ENCODE measurements at places on chromosomes 5 and 9.

DNA sequence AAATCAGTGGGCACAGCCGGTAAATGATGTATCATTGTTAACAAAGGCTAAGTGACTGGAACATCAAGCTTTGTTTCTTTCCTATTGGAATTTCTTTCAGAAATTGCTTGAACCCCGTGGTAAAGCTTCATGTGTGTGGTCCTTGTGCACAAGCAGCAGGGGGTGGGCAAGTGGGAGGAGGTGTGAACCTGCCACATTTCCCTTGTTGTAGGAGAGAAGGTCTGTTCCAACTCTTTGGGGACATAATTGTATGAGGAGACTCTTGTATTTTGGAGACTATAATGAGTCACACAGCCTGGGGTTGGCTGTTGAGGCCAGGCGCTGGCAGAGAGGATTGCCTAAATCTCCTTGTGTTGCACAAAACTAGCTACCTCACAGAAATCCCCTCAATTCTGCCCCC is 620.5 kb downstream of the IRX1 start:
- no peak for DNase-seq

DNA sequence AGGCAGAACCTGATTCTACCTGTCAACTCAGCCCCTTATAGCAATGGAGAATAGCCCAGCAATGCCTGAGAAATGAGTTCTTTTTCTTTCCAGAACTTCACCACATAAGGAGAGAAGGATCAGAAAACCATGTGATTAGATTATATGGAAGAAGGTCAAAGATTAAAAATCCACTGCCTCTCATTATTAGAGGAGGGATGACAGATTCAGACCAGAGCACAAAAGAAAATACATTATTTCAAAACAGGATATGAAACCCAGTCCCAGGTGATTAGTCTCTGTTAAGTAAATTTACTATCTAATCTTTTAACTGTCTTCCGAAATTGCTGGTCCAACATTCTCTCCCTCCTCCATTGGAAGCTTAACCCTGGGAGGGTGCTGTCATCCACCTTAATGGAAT is 322.4 kb downstream of the SLIT3 start:
- no peak for DNase-seq

- peak; percentile 68 for DNase-seq
Observed at GRCh38 chr9:5910413-5911057, 19.8 kb downstream of the MLANA start.

- no peak for DNase-seq
Observed at GRCh38 chr9:20925256-20926045, 106.0 kb downstream of the HACD4 start.

DNA sequence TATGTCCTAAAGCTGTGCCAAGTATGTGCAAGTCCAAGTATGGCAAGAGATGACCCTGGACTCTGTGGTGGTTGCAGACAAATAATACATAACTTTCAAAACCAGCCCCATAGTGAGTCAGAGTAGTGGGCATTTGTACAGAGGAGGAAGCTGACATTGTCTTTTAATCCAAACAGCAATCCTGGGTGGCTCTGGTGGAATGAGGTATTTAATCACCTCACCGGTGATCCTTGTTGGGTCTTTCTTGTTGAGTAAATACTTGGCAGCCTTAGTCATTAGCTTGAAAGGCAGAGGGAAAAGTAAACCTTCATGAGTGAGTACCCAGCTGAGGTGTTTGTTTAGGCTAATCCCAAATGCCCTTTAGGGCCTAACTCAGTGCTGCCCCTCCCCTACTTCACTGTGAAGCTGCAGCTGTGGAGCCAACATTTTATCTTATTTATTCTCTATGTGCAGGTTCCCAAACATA is 148.7 kb upstream of the SLC12A2 start:
- DNase-seq = no peak

DNA sequence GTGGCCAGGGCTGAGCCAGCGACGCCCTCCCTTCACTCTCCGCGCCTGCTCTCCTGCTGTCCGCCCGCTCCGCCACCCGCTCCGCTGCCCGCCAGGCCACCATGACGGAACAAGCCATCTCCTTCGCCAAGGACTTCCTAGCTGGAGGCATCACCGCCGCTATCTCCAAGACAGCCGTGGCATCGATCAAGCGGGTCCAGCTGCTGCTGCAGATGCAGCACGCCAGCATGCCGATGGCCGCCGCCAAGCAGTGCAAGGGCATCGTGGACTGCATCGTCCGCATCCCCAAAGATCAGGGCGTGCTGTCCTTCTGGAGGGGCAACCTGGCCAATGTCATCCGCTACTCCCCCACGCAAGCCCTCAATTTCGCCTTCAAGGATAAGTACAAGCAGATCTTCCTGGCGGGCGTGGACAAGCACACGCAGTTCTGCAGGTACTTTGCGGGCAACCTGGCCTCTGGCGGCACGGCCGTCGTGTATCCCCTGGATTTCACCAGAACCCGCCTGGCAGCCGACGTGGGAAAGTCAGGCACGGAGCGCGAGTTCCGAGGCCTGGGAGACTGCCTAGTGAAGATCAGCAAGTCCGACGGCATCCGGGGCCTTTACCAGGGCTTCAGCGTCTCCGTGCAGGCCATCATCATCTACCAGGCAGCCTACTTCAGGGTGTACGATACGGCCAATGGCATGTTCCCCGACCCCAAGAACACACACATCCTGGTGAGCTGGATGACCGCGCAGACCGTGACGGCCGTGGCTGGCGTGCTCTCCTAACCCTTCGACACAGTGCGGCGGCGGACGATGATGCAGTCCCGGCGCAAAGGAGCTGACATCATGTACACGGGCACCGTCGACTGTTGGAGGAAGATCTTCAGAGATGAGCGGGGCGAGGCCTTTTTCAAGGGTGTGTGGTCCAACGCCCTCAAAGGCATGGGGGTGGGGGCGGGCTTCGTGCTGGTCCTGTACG is 1130.4 kb upstream of the ACO1 start:
- DNase-seq = no peak

DNA sequence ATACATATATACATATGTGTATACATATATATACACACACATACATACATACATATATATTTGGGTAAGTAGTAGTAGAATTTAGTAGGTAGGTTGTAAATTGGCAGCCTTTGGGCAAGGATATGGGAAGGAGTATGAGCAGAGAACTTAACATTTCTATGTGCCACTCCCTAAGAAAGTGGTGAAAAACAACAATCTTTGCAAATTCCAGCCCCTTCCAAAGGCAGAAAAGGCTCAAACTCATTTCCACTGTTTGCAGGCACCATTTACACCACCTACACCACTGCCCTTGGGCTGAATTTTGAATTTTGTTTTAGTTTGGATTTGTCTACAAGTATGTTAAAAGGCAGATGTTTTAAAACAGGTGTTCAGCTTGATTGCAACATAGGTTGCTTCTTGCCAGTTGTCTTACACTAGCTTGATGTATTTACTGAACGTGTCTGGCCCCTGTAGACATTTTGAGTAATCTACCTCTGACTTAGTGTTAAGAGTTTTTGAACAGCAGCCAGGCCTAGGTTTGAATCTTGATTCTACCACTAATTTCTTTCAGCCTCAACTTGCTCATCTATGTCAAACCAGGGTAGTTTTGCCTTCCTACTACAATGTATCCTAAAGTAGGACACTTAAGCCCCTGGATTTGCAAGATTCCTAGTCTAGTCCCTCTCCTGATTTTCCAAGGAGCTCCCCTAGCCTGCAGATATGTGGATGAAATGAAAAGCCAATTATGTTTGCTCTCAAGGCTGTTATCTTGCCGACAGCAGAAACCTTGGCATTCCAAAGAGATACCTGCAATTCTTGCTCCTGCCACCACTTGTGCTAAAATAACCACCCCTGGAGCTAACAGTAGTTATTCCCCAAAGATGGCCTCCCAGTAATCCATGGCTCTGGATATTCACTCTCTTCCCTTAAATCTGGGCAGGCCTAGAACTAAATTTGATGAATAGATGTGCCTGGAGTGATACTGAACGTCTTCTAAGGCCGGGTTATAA is 156.2 kb upstream of the SLC44A1 start:
- no peak for DNase-seq

DNA sequence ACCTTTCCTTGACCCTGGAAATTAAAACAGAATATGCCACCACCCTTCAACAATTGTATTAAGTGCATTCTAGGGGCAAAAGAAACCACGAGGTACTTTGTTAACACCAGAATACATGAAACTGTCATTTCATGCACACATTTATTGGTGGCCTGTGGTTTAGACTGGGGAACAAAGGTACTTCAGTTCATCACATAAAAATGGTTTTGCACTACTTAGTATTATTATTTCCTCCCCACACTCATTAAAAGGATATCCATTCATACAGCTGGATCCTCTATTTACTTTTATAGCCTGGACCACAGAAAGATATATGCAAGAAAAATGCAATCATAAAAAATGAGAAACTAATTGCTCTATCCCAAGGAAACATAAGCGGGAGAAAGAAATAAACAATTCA is 230.9 kb downstream of the EFNA5 start:
- no peak for DNase-seq

GRCh38 chr9:120860083-120860482 is 16.9 kb downstream of the PHF19 start:
- DNase-seq = no peak

DNA sequence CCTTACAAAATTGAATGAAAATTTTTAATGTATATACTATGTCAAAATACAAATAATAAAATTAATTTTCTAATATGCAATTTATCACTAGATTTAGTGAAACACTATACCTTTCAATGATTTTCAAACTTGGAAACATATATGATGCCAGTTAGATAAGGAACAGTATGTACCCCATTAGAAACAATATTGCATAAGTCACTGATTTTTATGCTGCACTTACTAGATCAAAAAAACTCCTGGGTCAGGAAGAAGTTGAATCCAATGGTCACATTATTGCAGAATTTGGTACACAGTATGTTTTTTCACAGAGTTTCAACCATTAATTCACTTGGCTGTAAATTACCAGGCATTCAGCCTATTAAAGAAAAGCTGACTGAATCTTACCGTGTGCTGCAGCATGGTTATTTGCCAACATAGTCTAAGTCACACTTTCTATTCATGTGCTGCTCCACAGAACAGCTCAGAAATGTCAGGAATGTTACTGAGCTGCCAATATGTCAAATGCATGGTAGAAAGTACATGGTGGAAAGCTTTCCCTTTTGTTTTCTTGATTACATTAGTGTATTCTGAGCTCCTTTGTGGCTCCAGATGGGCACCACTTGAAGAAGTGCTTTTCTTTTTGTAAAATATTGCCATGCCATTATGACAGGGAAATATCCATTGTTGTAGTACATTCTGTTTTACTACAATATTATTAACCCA is 9.9 kb upstream of the PRR16 start:
- peak; percentile 45 for DNase-seq

DNA sequence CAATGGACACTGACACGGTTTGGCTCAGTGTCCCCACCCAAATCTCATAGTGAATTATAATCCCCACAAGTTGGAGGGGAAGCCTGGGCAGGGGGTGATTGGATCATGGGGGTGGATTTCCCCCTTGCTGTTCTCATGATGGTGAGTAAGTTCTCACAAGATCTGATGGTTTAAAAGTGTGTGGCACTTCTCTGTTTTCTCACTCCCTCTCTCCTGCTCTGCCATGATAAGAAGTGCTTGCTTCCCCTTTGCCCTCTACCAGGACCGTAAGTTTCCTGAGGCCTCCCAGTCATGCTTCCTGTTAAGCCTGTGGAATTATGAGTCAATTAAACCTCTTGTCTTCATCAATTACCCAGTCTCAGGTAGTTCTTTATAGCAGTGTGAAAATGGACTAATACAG is 115.8 kb upstream of the KIF2A start:
- DNase-seq = no peak

- DNase-seq = no peak
Observed at GRCh38 chr9:114025196-114025753, 52.8 kb downstream of the AMBP start.

DNA sequence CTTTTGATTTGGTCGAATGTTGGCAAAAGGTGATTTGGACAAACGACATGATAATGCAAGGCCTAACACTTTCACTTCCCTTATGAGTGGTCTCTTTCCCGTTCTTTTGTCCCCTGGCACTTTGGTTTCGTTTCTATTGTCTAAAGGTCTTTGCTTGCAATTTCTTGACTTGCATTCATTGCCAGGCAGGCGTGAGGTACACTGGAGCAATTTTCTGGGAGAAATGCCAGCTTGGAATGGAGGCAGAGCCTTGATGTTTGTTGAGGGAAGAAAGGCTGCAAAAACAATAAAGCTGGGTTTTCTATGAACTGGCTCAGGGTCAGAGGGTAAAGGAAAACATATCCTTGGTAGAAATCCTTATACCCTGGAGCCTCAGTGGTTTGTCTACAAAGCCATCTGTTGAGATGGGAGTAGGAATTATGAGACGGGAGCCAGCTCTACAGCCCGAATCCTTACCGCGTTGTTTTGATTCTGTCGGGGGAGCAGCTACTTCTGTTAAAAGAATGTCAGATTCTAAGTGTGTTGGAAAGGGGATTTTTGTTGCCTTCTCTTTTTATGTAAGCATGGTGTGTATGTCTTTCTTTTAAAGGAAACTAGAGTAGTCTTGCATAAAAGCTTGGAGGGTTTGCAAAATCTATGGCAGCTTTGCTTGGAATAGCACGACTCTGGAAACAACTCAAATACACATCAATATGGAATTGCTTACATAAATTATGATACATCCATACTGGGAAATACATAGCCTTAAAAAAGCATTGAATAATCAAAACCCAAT is 158.9 kb downstream of the RMI1 start:
- no peak for DNase-seq

DNA sequence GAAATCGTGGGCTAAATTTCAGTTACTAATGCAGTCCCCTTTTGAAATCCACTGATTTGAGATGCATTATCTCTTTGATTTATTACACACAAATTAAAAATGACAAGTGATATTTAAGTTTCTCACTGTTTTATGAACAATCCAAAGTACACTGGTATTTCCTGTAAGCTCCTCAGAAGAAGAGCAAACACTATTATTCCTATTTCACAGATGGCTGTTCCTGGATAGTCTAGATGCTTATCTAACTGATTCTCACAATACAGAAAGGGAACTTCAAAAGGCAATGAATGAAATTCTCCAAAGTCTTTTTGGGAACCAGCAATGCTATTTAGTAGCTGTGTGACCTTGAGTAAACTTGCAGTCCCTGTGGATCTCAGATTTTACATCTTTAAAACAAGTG is 404.7 kb upstream of the DAB2 start:
- DNase-seq = no peak

DNA sequence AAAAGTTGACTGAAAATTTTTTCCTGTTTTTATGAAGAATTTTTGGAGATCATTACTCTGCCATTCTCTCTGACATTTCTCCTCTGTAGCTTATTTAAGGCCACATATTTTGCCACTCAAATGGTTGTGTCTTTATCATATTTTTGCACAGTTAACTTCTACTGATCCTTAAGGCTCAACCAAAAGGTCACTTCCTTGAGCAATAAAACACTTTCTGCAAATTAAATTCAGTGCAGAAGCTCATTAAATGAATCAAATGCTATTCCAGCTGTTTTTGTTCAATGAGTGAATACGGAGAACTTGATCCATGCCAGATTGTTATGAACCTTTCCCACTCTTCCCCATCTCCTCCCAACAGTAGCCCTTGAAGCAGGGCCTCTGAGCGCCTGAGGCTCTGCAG is 93.8 kb upstream of the EPB41L4A start:
- DNase-seq = no peak

- no peak for DNase-seq
Observed at GRCh38 chr9:136429683-136430491, 9.8 kb downstream of the INPP5E start.

GRCh38 chr9:81477669-81478068 is 211.7 kb downstream of the TLE1 start:
- no peak for DNase-seq

- DNase-seq = no peak
Observed at GRCh38 chr5:68685863-68686262, 408.0 kb upstream of the SLC30A5 start.

- no peak for DNase-seq
Observed at GRCh38 chr5:173913686-173914321, 25.7 kb downstream of the CPEB4 start.

- no peak for DNase-seq
Observed at GRCh38 chr5:154786414-154786813, 31.2 kb downstream of the LARP1 start.
